Activated CD8-positive, alpha-beta memory T cell treated with anti-CD3 and anti-CD28 coated beads, Interleukin-2, amount 10 ng/mL, durations not matched to agents 7 days and 5 days (primary cell): ENCODE measurements at places on chromosomes 2 and 18.
A peak's percentile ranks its signal among the peaks of the same experiment; 100 is the strongest.

DNA sequence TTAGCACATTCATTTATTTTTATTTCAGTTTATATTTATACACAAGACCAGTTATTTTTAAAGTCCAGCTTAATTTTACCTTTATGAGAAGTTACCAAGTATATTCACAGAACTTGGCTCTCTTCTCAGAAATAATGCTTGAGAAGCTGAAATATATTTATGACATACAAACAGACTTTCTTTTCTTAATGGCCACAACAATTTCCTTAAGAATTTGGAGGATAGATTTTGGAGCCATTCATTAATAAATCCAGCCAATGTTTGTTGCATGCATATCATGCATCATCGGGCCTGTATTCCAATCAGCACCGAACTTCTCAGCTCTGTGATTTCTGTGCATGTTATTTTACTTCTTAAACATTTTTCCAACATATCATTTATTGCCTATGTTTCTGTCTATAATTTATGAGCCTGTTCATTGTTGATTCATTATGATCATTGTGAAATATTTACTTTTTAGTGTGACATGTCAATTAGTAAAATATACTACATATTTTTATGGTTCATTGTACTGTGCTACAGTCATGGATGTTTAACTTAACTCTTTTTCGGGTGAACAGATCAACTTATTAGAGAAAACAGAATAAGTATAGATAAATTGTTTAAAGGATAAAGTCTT, 3.5 kb downstream of the GULP1 start:
- no peak for DNase-seq
- H3K27me3 ChIP-seq = peaks cover 38% of the 10 kb centered on the region
- H3K36me3 ChIP-seq = peaks cover 4% of the 10 kb centered on the region

- no peaks in the 10 kb centered on the region for H3K36me3 ChIP-seq
- peaks cover 19% of the 10 kb centered on the region for H3K27me3 ChIP-seq
- DNase-seq = no peak
- H3K27ac ChIP-seq = no peak overlapping the region
- no peaks in the 10 kb centered on the region for H3K4me1 ChIP-seq
Observed at GRCh38 chr2:33034784-33035183, 88.0 kb downstream of the LTBP1 start.

DNA sequence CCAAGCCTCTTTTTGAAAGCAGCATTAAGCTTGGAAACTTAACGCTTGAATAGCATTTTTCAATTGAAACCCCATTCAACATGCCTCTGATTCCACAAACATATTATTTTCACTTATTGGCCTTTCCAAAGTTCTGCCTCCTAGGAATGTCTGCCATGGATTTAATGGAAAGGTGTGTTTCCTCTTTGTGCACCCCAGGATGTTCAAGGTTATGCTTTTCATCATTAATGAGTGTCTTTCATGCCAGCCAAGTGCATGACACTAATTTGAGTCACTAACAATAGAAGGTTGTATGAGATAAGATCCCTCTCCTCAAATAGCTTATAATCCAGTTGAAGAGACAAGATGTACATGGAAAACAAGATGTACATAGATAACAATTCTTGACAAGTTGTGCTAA, 84.7 kb downstream of the ALPK2 start:
- no peak overlapping the region for H3K27ac ChIP-seq
- no peak for DNase-seq

- no peaks in the 10 kb centered on the region for H3K4me1 ChIP-seq
- no peaks in the 10 kb centered on the region for H3K36me3 ChIP-seq
- H3K27ac ChIP-seq = no peak overlapping the region
- no peak overlapping the region for H3K4me3 ChIP-seq
- no peaks in the 10 kb centered on the region for H3K27me3 ChIP-seq
- no peak for DNase-seq
Observed at GRCh38 chr2:237355701-237356100, 58.3 kb downstream of the COL6A3 start.

- peaks cover 14% of the 10 kb centered on the region for H3K4me1 ChIP-seq
- no peaks in the 10 kb centered on the region for H3K36me3 ChIP-seq
- H3K4me3 ChIP-seq = no peak overlapping the region
- peaks cover 3% of the 10 kb centered on the region for H3K27me3 ChIP-seq
- DNase-seq = no peak
Observed at GRCh38 chr18:74250131-74250530, 41.6 kb downstream of the CYB5A start.

GRCh38 chr2:241956521-241957110, 87.1 kb downstream of the RTP5 start:
- no peaks in the 10 kb centered on the region for H3K27me3 ChIP-seq
- DNase-seq = no peak
- H3K27ac ChIP-seq = no peak overlapping the region
- no peaks in the 10 kb centered on the region for H3K4me1 ChIP-seq
- H3K4me3 ChIP-seq = no peak overlapping the region

DNA sequence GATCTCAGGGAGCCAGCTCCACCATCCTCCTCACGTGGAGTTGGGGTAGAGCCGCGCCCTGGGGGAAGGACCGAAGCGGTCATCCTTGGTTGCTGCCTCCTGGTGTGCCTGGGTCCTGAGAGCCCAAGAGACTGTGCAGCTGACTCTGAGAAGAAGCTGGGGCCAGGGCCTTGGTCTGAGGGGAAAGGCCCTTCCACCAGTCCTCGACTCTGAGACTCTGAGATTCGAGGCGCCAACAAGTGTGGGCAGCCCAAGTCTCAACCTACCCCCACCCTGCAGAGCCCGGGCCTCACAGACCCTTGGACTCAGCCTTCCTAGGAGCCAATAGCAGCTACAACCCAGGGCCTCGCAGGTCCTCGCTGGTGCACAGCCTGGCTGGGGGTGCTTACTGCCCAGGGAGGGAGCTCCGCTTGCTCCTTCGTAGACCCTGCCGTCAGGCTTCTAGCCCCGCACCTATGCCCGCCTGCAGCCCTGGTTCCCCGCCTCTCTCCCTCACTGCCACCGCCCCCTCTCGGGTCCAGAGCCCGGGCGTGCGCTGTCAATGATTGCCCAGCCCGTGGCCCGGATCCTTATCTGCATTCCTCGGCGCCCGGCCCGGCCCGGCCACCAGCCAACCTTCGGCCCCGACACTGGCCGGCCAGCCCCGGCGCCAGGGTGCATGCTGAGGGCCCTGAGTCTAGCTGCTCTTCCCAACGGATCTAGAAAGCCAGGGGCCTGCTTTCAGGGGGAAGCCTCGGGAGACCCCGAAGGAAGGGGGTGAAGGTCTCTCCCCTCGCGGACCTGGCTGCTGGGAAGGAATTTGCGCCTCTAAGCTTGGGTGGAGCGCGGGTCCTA, 2.0 kb downstream of the IHH start:
- peaks cover 70% of the 10 kb centered on the region for H3K27me3 ChIP-seq
- H3K36me3 ChIP-seq = no peaks in the 10 kb centered on the region
- no peak overlapping the region for H3K27ac ChIP-seq
- H3K4me3 ChIP-seq = no peak overlapping the region
- no peak for DNase-seq

DNA sequence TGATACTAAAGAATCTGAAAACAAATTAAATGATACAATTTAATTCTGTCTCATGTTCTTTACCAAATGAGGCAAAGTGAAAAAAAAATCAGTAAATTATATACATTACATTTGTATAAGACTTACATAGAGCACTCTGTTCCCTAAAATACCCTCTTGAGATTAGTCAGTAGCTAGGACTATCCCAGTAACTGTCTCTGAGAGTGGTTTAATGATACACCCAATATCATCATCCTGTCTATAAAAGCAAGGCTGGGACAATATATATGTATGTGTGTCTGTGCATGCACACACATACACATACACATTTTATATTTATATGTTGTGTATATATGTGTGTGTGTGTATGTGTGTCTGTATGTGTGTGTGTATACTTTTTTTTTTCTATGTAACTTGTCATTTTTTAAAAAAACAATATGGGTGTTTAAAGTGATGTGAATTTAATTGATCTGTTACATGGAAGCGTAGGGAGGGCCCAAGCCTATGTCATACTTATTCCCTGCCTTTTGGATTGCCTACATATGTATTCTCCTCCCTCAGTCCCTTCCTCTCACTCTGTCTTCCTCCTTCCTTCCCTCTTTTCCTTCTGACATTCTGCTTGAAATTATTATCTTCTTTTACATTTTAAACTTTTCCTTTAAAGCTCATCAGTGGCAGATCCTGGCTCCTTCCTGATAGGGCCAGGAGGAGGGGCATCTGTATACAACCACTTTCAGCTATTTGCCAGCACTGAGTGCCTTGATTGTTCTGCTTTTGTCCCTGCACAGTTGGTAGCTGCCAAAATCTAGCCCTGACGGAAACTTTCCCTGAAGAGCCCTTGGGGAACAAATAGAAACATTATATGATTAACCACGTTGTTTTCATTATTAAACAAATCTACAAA, 6.8 kb downstream of the ASXL3 start:
- DNase-seq = no peak
- no peaks in the 10 kb centered on the region for H3K36me3 ChIP-seq
- H3K27ac ChIP-seq = no peak overlapping the region
- no peaks in the 10 kb centered on the region for H3K4me1 ChIP-seq
- no peak overlapping the region for H3K4me3 ChIP-seq
- no peaks in the 10 kb centered on the region for H3K27me3 ChIP-seq

DNA sequence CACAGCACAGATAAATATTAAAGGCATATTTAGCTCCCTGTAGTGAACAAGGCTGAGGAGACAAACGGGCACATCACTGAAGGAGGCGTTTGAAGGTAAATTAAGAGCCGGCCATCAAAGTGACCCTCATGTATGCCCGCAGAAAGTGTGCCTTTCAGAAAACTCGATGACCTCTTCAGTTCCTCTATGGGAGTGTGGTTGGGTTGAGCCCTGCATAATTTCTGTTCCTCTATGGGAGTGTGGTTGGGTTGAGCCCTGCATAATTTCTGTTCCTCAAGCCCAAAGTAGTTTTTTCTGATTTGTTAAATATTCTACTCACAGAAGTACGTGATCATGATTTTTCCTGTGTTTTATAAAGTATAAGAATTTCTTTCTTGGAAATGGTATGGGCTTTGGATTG, 568.5 kb downstream of the TSN start:
- no peaks in the 10 kb centered on the region for H3K36me3 ChIP-seq
- H3K4me3 ChIP-seq = no peak overlapping the region
- DNase-seq = no peak
- H3K27me3 ChIP-seq = no peaks in the 10 kb centered on the region
- no peaks in the 10 kb centered on the region for H3K4me1 ChIP-seq

DNA sequence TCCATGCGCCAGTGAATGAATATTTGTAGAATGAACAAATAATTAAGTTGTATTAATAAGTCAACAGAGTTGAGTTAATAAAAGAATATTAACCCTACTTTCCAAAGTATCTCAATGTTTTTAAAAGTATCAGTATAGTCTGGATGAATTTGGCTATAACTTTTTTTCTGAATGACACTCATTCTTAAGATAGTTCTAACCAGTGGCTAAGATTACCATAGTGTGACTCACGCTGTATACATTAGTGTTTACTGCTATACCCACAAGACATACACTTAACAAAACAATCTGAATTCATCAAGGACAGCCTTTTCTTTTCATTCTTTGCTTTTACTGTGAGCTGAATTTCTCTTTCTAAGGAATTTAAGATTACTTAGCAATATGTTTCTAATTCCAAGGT, 77.0 kb upstream of the PDE1A start:
- H3K4me1 ChIP-seq = no peaks in the 10 kb centered on the region
- no peak for DNase-seq
- H3K36me3 ChIP-seq = no peaks in the 10 kb centered on the region
- H3K27ac ChIP-seq = no peak overlapping the region
- no peaks in the 10 kb centered on the region for H3K27me3 ChIP-seq

- no peaks in the 10 kb centered on the region for H3K36me3 ChIP-seq
- H3K27me3 ChIP-seq = no peaks in the 10 kb centered on the region
- H3K27ac ChIP-seq = no peak overlapping the region
- no peak for DNase-seq
- H3K4me3 ChIP-seq = no peak overlapping the region
Observed at GRCh38 chr2:18684206-18685038, 95.1 kb upstream of the NT5C1B start.

GRCh38 chr2:237427769-237428506, 14.0 kb upstream of the COL6A3 start:
- peak; percentile 74 for DNase-seq
- peak overlapping the region; percentile 67 for H3K27ac ChIP-seq
- peaks cover 55% of the 10 kb centered on the region for H3K4me1 ChIP-seq
- H3K36me3 ChIP-seq = peaks cover 4% of the 10 kb centered on the region
- H3K4me3 ChIP-seq = no peak overlapping the region
- no peaks in the 10 kb centered on the region for H3K27me3 ChIP-seq

DNA sequence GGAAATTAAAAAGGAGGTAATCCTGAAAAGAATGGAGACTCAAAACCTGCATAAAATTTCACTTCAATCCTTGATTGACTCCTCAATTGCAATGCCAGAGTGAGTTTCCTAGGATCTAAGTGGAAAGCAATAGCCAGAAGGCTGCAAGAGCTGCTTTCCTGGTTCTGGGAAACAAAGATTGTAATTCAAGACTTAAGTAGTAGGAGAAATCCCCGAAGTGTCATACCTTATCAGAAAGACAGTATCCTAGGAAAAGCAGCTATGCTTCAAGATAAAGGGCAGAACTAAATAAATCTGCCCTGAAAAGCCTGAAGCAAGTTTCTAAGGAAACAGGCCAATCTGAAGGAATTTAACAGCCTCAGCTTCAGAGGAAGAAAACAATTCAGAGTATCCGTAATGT, 390.2 kb downstream of the DSC3 start:
- no peaks in the 10 kb centered on the region for H3K4me1 ChIP-seq
- no peak overlapping the region for H3K27ac ChIP-seq
- H3K36me3 ChIP-seq = no peaks in the 10 kb centered on the region
- DNase-seq = no peak

GRCh38 chr2:105827351-105828096, 82.8 kb downstream of the NCK2 start:
- no peak for DNase-seq
- H3K36me3 ChIP-seq = peaks cover 58% of the 10 kb centered on the region
- H3K27me3 ChIP-seq = no peaks in the 10 kb centered on the region
- no peak overlapping the region for H3K4me3 ChIP-seq

- DNase-seq = no peak
- peaks cover 2% of the 10 kb centered on the region for H3K4me1 ChIP-seq
- H3K27me3 ChIP-seq = peaks cover 46% of the 10 kb centered on the region
Observed at GRCh38 chr2:26696351-26696816, 3.9 kb downstream of the KCNK3 start.

- H3K27me3 ChIP-seq = no peaks in the 10 kb centered on the region
- H3K27ac ChIP-seq = no peak overlapping the region
- H3K4me3 ChIP-seq = no peak overlapping the region
- H3K36me3 ChIP-seq = no peaks in the 10 kb centered on the region
- no peaks in the 10 kb centered on the region for H3K4me1 ChIP-seq
Observed at GRCh38 chr18:67926929-67927864, 410.7 kb upstream of the DSEL start.

DNA sequence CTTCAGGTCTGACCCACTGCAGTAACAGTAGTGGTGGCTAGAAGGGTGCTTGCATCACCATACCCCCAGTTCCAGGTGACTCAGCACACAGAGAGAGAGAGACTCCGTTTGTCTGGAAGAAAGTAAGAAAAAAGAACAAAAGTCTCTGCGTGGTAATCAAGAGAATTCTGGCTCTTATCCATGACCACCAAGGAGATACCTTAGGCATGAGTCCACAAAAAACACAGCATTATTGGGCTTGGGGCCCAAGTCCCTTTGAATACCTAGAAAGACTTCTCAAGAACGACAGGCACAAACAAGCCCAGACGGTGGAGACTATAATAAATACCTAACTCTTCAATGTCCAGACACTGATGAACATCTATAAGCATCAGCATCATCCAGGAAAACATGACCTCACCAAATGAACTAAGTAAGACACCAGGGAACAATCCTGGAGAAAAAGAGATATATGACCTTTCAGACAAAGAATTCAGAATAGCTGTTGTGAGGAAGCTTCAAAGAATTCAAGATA, 21.7 kb upstream of the BAZ2B start:
- no peak overlapping the region for H3K27ac ChIP-seq
- H3K27me3 ChIP-seq = no peaks in the 10 kb centered on the region
- H3K4me1 ChIP-seq = no peaks in the 10 kb centered on the region
- no peak overlapping the region for H3K4me3 ChIP-seq
